ENCODE measurements at places on chromosomes 6 and 20.

DNA sequence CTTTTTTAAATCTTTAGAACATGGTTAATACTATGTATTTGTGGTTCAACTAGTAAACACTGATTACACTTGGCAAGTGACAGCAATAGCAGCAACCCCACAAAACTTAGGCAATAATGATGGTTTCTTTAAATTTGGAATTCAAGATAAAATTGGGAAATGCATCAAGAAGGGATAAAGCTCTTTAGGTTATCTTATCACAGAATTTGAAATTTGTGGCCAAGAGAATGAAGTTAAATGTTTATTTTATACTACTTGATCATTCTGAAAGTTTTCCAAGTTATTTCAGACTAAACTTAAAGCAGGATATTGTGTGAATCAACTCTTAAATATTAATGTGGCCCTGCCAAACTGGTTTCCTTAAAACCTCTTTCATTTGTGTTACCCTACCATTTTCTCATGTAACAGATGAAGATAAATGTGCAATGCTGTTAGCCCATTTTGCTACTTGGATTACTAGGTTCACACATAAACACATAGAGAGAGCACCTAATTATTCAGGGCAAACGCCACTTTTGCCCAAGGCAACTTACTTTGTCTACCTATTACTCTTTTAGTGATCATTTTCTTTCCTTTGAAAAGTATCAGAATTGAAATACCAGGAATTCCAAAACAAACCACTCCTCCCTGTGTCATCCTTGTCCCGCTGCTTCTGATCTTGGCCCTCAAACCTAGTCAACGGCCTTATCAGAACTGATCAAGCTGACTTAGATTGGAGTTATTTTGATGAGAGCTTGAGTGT lies 186.7 kb upstream of the TENT5A start:
- DNase-seq: no peak

DNA sequence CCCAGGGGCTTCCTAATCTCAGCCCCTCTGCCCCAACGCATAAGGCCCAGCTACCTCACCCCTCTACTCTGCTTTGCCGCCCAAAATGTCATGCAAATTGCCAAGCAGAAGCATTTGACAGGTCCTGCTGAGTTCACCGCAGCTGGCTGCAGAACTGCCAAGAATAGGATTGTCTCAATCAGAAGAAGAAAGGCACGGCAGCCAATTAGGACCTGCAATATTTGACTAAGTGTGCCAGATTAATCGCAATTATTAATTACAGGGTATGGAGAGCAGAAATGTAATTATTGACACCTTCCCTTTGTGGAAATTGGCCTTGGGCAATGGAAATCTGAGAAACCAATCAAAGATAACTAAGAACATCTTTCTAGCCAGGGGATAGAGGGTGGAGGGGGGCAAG lies 318.6 kb downstream of the LRFN2 start:
- DNase-seq: peak; percentile 38

GRCh38 chr20:33673410-33674293 lies 576 bp downstream of the NECAB3 start:
- DNase-seq: no peak

GRCh38 chr6:142952614-142953013 lies 7.6 kb upstream of the HIVEP2 start:
- no peak for DNase-seq

- no peak for DNase-seq
Measured at GRCh38 chr6:154814063-154814462, 80.8 kb downstream of the SCAF8 start.

DNA sequence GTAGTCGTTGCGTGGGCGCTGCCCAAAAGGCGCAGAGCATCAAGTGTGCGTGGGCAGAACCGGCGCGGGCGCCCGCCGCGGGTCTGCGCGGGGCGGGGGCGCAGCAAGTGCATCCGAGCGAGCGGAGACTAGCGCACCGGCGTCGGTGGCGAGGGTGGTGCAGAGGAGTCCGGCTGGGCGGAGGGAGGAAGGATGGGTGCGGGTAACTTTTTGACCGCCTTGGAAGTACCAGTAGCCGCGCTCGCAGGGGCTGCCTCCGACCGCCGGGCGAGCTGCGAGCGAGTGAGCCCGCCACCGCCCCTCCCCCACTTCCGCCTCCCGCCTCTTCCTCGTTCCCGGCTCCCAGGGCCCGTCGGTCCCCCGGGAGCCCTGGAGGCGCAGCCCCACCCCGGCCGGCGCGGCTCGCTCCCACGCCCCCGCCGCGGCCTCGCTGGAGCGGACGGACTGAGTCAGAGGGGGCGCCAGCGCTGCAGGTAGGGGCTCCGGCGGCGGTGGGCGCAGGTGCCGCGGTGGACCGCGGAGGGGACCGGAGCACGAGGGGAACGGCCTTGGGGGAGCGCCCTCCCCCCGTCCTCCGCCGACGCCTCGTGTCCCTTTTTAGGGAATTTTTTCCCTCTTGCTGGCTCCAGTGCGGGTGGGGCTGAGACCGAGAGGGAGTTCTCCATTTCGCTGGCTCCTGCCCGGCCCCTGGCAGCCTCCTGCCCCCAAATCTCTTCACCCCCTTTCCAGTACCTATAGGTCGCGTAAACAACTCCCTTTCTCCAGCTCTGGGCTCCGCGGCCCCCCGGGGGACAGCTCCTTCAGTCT lies 1.6 kb upstream of the DBNDD2 start:
- no peak for DNase-seq

DNA sequence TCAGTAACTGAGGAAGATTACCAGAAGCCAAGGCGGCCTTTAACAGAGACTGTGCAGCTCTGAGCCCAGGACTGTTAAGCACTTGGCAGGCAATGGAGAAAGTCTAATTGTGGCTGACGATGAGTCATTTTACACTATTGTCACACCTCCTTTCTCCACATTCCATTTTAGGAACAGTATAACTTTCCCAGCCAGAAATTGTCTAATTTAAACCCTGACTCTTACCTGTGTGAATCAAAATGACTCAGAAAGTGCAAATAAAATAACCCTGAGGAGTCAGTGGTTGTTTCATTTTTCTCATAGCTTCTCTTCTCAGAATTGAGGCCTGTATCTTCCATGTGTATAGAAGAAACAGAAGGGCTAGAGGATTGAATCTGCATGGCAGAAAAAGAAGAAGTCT lies 40.0 kb upstream of the OPN5 start:
- no peak for DNase-seq

DNA sequence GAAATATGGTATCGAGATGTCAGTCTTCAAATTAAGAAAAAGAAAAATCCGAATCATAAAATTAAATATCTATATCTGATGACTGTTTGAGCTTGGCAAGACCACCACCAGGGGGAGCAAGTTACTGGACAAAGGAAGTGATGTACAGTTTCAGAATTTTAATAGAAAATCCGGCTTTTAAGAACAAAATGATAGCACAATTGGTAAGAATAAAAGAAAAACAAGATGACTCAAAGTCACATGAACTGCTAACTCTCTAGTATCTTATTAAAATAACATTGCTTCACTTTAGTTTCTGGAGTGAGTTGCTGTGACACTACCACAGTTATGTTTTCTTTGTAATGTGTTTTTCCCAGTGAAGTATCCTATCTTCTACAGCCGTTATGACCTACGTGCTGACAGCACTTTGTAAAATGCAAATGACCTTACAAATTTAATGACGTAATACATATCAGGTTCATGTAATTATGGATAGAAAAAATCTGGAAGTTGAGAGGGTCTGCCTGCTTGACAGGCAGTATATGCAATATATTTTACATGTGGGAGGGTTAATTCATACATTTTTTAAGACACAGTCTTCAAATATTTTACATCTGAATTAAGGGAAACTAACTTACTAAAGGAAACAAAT lies 405.3 kb upstream of the HS3ST5 start:
- DNase-seq: peak; percentile 53

GRCh38 chr6:75273009-75273408 lies 11.6 kb downstream of the TMEM30A start:
- no peak for DNase-seq

DNA sequence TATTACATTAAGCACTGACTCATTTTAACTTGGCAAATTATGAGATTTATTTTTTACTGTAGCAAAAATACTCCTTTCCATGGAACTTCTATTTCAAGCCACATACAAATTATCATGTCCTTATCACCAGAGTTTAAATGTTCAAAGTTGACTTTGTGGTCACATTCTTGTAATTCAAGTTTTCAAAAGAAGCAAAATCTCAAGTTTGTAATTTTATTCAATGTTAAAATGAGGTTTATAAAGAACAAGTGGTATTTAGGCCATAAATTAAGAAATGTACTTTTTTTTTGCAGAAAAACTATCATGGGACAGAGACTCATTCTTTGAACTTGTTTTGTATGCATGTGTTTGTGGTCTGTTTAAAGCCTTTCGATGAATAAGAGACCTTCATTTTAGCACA lies 811.5 kb downstream of the TENT5A start:
- DNase-seq: no peak

DNA sequence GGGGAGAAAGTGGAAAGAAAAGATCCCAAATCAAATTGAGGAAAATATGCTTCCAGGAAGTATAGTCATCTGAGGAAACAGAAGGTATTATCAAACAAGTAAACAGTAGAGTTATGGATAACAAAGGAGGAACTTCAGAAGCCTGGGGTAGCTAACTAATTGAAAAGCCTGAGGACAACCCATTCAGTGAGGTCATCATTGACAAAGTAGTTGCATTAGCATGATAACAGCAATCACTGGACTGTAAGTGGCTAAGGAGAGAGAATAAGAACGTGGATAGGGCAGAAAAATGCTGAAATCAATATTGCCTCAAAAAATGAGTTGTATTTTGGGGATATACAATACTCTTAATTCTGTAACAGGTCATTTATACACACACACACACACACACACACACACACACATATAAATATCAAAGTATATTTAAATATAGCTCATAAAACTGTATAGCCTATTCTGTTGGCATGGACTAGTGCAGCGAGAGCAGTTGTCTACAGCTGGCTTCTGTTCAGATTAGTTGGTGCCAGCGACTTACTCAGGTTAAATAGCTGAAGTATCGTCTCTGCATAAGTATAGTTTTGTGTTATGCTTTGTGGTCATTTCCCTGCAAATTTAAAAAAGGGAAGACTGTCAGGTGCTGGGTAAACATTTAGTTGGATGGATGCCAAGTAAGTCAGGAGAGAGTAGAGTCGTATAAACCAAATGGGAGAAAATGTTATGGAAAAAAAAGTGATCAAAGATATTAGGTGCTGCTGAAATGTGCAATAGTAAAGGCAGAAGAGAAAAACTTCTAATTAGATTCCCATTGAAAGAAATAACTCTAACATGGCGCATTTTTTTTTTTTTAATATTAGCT lies 33.8 kb upstream of the CTAGE9 start:
- DNase-seq: no peak

DNA sequence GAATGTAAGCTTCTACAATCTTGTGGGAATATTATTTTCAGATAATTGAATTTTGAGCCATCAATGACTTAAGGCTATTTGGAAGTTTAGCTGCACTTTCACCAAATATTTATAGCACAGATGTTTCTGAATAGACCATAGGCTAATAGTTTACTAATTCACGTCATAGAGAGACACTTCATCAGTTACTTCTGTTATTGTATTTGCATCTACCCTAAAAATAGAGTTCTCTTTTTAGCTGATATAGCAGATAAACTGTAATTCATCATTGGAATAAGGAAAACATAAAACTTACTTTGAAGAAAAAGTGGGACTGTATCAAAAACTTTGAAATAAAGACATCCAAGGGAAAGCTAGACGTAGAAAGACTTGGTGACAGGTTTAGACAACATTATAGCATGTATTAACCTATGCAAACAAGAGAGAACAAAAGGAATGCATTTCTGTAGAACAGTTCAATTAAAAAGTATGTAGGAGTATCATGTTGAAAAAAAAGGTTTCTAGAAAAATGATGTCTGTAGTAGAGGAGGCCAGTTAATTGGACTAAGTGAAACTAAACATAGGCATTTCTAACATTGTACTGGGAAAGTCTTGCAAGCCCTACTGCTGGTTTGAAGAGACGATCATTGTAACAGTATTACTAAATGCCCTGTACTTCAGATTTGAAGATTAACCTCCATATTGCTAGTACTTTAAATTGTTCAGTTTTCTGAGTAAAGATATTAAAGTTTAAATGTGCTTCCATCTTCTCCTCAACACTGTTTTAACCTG lies 123.3 kb downstream of the ZFAND3 start:
- DNase-seq: no peak

DNA sequence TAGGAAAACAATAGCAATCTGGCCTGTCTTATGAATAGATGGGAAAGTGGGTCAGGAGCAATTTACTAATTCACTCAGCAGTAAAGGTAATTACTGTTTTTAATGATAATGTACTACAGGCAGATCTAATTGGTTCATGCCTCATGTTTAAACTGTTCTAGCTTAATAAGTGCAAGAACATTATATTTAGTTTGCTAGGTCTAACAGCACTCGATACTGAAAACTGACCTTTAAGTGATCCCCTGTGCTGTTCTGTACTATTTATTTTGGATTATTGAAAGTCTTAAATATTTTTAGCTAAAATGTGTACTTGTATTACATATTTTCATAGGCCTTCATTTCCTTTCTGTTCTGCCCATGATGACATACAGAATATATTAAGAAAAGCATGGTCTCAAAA lies 998.0 kb upstream of the GJE1 start:
- no peak for DNase-seq

Data from NCI-H446 (cell line).